SK-N-DZ (cell line): ENCODE measurements at places on chromosomes 3 and 15.

- no peak for DNase-seq
Observed at GRCh38 chr3:32963871-32964270, 12.4 kb downstream of the CCR4 start.

- DNase-seq: no peak
Observed at GRCh38 chr3:185272033-185272432, 18.2 kb upstream of the EHHADH start.

GRCh38 chr15:67741308-67741707, 84.0 kb upstream of the SKOR1 start:
- no peak for DNase-seq

GRCh38 chr3:140552898-140553297, 125.0 kb upstream of the TRIM42 start:
- DNase-seq: no peak

DNA sequence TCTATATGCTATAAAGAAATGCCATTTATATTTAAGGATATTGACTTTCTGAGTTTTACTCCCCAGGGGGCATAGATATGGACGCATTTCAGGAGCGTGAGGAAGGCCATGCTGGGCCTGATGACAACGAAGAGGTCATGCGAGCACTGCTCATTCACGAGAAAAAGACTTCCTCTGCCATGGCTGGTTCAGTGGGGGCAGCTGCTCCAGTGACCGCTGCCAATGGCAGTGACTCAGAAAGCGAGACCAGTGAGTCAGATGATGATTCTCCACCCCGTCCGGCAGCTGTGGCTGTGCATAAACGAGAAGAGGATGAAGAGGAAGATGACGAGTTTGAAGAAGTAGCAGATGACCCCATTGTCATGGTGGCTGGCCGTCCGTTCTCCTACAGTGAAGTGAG, 38.4 kb downstream of the GTF2E1 start:
- no peak for DNase-seq

DNA sequence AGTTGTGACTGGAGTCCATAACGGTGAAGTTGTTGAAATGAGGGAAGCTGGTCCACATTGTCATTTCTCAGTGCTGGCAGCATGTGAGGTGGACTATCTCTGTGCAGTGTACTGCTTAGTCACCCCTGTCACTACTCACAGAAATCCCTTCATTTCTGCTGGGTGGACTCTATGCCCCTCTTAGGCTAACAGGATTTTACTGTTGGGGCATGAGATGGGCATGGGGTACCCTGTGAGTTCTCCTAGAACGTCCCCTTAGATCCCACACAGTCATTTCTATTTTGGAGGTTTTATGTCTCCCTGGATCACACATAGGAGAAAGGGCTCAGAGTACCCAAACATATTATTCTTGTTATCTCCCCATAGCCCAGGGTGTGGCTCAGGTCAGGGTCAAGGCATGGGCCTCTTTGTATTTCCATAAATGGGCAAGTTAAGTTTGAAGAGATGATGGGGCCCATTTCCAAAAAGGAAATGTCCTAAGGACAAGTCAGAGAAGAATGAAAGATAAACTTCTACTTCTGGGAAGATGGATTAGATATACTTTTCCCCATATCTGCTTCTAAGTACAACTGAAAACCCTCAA, 15.2 kb downstream of the P2RY1 start:
- DNase-seq: no peak

GRCh38 chr15:56393277-56393676, 28.1 kb downstream of the TEX9 start:
- no peak for DNase-seq

- no peak for DNase-seq
Observed at GRCh38 chr15:74376226-74376625, 8.8 kb upstream of the CYP11A1 start.

DNA sequence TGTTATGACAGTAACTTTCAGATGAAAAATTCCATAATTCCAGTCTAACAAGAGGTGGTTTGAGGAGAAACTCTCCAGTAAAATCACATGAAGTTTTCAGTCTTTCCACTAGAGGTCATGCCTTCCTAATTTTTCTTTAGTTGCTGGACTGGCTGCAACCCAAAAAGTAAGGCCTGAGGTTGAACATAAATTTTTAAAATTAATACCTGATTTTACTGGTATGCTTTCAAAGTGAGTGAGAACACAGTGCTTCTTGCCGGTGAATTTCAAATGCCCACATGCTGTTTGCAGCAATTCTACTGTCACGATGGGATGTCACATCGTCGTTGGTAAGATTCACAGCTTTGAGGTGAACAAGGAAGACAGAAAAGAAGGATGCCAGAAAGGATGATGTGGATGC, 89.0 kb upstream of the FGF12 start:
- peak; percentile 48 for DNase-seq

GRCh38 chr3:55205990-55206389, 278.1 kb upstream of the LRTM1 start:
- DNase-seq: no peak

- DNase-seq: peak; percentile 26
Observed at GRCh38 chr15:90062462-90062932, 39.8 kb downstream of the IDH2 start.

DNA sequence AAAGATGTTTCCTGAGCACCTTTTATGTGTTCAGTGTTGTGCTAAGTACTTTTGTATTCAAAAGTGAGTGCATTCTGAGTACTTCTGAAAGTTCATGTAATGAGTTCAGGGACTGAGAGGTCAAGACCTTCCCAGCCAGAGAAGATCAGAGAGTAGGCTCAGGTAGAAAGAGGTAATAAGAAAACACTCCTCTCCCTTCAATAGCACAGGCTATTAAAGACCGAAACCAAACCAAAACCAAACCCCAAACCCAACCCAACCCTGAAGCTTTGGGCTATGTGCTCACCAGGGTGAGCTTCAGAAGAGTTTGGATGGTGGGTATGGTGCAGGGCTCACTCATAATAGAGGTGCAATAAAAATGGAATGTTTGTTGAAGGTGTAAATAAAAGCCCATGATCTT, 76.7 kb upstream of the FAM3D start:
- no peak for DNase-seq

DNA sequence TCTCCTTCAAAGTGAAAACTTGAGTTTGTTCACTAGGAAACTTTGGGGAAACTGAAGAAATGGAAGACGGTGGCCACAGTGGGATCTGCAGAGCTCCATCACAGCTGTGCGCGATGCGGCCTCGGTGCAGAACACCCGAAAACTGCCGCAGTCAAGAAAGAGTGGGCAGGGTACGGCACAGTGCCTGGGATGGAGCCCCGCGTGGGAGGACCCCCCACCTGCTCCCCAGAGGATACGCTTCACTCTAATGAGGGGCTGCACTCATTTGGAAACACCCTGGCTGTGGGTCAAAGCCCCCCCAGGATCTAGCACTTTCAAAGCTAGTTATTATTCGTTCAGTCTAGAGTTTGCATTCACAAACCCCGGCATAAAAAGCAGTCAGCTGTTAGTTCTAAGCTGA, 9.5 kb downstream of the ADAMTS17 start:
- no peak for DNase-seq

- no peak for DNase-seq
Observed at GRCh38 chr3:60594025-60594424, 657.2 kb downstream of the FHIT start.

DNA sequence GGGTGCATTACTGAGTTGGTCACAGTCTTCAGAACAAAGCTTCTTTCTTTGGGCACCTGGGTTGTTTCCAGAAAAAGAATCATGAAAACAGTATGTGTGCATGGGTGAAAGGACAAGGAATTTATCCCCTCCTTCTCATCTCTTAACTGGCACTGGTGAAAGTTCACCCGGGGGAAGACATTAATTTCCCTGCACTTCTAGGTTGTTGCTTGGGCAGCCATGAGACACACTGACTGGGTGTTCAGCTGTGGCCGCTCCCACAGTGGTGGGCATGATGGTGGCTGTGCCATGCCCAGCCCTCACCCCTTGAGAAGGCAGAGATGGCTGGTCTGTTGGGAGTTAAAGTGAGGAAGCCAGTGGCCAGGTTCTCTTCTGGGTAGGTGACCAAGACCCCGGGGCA, 16.6 kb upstream of the KY start:
- no peak for DNase-seq

DNA sequence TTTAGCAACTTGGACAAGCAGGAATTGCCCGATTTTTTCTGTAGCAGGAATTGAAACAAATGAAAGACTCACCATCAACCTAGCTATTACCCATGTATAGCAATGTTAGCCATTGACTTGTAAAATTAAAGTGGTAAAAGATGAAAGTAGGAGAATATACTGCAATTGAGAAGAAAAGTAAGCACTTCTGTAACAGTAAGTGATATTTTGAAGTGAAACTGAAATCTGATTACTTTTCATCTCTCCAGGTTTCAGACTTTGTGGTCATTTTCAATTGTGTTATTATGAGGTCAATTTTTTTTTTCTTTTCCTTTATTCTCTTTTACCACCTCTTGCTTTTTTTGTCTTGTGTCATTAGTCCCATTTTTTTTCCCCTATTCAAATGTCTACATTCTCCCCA, 1078.2 kb downstream of the ZPLD1 start:
- no peak for DNase-seq

- no peak for DNase-seq
Observed at GRCh38 chr3:20405744-20406143, 219.7 kb upstream of the SGO1 start.

- DNase-seq: no peak
Observed at GRCh38 chr3:31055757-31056156, 161.3 kb upstream of the GADL1 start.

- no peak for DNase-seq
Observed at GRCh38 chr3:70094197-70094596, 94.7 kb downstream of the SAMMSON start.

DNA sequence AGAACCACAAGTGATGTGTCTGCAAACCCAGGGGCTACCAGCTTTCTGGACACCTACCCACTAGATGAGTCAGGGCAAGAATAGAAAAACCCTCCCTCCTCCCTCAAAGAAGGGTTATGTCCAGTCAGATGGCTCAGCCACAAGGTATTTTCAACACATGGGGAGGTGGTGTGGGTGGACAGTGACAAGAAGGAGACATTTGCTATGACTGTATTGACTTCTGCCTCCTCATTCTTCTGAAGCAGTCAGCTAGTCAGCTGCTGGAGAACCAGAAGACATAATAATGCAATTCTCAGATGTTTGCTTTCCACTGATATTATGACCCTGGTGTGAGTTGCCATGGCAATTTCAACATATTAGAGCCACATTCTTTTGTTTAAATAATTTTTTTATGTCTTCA, 66.7 kb upstream of the GOLGA8B start:
- no peak for DNase-seq

DNA sequence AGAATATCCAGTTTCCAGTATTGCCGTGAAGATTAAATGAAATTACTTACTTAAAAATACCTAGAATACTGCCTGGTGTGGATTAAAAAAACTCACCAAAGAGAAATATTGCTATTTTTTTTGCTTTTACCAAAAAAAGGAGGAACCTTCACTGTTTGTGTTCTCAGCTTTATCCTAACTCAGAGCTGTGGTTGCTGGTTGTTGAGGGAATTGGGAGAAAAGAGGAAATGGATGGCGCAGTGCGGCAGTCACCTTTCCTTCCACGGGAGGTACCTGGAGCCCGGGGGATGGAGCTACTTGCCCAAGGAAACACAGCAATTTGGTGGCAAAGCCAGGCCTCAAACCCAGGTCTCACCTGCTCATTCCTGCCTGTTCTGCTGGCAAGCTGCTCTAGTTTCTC, 270.3 kb downstream of the RPLP1 start:
- DNase-seq: no peak

- no peak for DNase-seq
Observed at GRCh38 chr3:86228101-86228500, 762.8 kb downstream of the VGLL3 start.

- DNase-seq: no peak
Observed at GRCh38 chr3:113265231-113265630, 53.9 kb downstream of the BOC start.

DNA sequence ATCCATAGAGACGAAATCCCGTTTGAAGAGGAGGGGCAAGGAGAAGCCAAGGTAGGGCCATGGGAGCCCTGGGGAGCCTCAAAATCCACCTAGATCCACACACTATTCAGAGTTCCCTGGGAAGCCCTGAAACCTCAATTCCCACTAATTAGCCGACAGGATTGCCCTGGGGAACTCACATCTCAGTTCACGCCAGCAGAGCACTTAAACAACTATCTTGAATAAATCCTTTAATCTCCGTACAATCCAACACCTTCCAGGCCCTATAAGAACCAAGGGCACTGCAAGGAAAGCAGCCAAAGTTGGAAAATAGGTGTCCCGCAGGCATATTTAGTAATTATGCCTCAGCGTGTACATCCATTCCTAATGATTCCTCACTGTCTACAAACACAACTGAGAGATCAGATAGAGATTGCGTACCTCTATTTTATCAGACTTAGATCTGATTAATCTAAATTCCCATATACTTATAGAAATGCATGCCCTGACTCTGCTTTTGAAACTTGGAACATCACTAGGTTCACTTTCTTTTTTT, 25.6 kb upstream of the EIF4A2 start:
- no peak for DNase-seq

- no peak for DNase-seq
Observed at GRCh38 chr15:25536801-25537611, 98.2 kb upstream of the UBE3A start.

GRCh38 chr3:46085421-46086082, 58.3 kb upstream of the XCR1 start:
- DNase-seq: no peak

- no peak for DNase-seq
Observed at GRCh38 chr3:177629276-177629675, 432.0 kb upstream of the TBL1XR1 start.
